NCI-H1417 treated with DMSO at 0.1 percent for 48 hours (cell line): ENCODE measurements at places on chromosomes 6 and 20.

DNA sequence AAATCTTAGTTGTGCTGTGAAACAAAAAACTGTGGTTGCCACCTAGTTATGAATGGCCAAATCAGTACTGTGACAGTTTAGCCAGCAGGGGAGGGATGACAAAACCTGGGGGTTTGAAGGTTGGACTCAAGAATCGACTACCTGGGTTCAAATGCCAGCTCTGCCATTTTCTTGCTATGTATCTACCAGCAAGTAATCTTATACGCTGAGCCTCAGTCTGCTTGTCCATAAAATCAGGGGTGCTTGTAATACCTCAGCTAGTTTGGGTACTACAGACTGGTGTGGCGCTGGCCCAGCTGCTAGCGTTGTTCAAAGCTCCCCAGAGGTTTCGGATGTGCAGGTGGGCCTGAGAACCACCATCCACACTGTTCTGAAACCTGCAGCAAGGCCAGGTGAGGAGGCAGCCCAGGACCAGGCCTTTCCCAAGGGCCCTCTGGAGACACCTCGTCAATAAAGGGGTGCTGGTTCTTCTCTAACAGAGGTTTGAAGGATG lies 40.4 kb downstream of the TRAM2 start:
- DNase-seq: no peak

DNA sequence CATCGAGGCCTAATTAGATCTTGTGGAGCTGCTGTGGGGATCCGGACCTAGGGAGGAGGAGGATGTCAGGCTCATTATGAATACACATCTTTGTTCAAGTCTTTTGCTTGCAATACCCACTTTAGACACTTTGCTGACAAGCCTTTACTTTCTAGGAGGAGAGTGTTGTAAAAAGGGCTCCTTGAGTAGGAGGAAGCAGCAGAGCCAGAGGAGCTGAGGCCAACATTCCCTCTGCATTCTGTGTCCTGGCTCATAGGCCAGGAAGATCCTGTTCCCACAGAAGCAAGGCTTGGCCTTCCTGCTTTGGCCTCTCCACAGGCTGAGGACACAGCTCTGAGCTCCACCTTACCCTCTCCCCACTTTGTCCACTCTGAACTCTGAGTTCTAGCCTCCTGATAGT lies 67.1 kb downstream of the TPD52L1 start:
- no peak for DNase-seq

DNA sequence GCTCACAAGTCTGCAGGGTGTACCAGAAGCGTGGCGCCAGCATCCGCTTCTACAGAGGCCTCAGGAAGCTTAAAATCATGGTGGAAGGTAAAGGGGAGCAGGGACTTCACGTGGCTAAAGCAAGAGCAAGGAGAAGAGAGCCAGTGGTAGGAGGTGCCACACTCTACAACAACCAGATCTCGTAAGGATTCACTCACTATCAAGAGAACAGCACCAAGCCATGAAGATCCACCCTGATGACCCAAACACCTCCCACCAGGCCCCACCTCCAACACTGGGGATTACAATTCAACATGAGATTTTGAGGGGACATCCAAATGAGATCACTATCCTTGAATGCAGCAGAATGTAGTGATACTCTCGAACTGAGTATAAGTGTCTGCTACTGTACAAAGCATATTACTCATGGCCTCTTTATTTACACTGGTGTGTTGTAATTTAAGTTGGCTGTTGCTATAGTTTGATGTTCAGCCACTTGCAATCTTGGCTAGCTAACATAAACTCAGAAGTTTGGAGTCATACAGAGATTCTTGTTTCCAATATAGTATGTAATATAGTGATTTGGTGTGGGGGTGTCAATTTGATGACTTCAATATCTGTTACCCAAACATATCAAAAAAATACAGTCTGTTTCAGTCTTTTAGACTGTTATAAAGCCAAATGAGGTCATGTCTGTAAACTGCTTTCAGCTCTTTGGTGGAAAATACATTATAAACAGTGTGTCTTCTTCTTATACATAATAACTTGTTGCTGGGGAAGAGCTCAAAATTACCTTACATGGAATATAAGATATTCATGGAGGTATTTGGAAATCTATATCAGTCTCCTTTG lies 39.4 kb upstream of the MYLIP start:
- DNase-seq: no peak

DNA sequence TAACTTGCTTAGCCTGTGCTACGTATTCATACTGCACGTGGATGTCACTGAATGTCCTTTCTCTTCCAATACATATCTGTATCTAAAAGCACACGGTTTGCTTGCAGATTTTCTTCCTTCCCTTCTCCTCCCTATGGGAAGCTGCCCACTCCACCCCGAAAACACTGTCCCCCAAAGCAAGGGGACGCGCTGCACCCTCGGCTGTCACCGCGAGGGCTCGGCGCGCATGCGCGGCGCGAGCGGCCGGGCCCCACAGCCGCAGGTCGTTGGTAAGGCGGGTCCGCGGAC lies 659 bp downstream of the TMX4 start:
- peak; percentile 82 for DNase-seq

DNA sequence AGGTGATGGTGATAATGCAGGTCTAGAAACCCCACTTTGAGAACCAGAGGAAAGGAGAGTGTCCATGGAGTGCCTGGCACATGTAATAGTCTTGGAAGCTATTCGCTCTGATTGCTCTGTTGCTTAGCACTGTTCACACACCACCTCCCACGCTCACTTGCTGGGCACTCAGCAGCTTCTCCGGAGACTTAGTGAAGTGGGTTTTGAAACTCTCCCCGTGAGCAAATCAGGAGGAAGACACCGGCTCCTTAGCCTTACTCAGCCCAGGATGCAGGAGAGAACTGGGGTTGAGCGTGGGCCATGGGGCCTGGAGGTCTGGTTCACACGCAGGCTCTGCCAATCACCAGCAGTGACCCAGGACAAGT lies 22.2 kb downstream of the BMP7 start:
- DNase-seq: no peak

- DNase-seq: no peak
Observed at GRCh38 chr6:82619573-82619972, 256.0 kb downstream of the TPBG start.

GRCh38 chr6:33425668-33426577 lies 6.1 kb downstream of the SYNGAP1 start:
- no peak for DNase-seq

GRCh38 chr6:118371955-118372354 lies 176.1 kb upstream of the PLN start:
- no peak for DNase-seq

GRCh38 chr20:36645998-36646397 lies at the start of gene SLA2:
TSS of gene SLA2 (minus strand) at chr20:36646196. CDS start at chr20:36641335, 4,861 bp downstream.
- no peak for DNase-seq

DNA sequence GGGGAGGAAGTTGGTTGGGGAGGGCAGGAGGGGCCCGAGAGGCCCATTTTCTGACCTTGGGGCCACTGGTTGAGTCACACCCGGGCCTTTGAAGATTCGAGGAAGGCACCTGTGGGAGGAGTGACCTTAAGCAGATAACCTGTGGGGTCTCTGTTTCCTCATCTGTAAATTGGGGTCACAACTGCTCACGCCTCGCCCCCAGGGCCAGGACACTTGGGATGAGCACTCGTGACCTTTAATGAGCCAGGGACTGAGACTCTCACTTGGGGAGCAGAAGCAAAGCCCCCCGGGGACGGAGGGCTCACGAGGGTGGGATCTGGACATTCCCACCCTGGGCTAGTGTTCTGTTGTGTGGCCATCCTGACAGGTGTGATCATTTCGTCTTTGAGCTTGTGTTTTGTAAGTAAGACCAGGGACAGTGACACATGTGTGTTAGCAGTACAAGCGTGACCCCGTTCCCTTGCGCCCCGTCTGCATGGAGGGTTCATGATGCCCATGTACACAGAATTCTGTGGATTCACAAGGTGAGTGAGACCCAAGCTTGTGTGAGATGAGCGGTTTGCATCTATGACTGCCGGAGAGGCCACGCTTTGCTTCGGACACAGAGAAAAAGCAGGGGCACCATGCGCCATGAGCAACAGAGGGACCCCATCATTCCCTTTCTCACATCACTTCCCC lies 79.3 kb upstream of the PMEPA1 start:
- no peak for DNase-seq

DNA sequence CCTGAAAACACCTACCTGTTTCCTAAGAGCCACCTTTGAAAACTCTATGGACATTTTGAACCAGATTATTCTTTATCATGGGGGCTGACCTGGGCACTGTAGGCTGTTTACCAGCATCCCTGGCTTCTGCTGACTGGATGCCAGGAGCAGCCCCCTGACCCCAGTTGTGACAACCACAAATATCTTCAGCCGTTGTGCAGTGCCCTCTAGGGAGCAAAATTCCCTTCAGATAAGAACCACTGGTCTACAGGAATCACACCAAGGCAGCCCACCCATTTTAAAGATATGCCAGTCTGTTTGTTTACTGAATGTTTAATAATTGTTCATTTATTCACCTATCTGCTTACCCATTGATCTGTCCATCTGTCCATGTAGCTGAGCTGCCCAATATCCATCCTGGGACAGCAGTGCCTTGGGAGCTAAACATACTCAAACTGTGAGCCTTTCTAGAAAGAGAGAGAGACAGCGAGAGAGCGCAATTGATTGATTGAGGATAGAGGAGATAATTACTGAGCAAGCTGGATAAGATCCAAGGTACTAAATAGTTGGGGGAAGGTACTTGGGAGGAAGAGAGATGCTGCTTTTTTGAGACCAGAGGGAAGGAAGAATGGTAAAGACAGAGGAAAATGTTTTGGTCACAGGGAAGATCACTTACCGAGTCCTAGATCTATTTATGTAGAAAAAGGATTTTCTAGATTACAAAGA lies 276.8 kb downstream of the NRN1 start:
- DNase-seq: no peak

DNA sequence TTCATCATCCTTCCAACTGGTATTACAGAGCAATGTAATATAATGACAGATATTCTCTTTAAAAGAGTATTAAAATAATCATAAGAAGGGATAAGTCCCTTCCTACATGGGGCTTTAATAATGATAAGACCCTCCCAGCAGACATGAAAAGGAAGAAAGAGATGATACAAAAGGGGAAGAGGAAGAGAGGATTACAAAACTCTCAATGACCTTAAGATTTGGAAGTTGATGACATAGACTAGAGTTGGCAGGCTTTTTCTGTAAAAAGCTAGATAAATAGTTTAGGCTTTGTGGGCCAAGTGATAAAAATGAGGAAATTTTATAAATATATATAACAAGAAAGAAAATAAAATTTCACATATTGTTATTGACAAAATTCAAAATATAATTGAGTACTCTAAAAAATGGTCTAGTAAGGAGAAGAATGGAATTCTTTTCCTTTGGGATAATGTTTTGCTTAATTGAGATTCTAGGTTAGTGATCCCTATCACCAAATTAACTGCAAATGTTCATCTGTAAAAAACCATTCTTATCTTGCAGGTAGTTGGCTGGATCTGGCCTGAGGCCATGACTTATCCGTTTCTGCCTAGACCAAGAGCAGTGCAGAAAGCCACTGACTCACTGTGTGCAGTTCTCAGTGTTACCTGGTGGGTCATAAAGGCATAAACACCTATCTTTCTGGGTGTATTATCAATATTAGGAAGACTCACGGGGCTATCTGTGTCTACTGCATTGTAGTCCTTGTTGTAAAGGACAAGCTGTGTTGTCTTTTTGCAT lies 11.0 kb downstream of the RIPOR2 start:
- no peak for DNase-seq

- DNase-seq: peak; percentile 19
Observed at GRCh38 chr6:141988954-141989705, 143.6 kb upstream of the GJE1 start.

DNA sequence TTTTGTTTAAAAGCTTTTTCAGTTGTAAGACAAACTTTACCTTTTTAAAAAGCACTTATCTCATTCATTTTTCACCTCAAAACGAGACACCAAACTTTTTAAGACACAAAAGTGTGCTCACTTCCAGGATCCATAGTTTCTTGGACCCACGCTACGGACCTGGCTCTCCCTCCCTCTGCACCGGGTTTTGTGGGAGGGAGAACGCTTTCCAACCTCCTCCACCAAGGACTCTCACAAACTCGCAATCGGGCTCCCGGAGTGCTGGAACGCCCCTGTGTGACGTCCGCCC lies 436 bp downstream of the CAGE1 start:
- no peak for DNase-seq

DNA sequence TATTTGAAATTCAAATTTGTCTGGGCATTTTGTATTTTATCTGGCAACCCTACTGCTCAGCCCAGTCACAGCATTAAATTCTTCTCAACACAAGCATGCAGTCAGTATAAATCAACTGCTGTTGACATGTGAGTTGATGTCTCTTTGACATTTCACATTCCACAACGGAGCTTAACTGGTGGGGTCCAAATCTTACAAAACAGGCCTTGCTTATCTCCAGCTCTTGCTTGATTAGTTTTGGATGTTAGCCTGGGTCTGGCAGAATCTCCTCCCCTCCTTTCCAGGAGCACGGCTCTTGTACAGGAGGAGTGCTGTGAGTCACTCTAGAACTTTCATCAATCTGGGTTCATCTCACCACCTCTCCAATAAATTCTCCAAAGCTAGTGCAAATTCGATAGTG lies 80.8 kb upstream of the PHACTR1 start:
- no peak for DNase-seq

DNA sequence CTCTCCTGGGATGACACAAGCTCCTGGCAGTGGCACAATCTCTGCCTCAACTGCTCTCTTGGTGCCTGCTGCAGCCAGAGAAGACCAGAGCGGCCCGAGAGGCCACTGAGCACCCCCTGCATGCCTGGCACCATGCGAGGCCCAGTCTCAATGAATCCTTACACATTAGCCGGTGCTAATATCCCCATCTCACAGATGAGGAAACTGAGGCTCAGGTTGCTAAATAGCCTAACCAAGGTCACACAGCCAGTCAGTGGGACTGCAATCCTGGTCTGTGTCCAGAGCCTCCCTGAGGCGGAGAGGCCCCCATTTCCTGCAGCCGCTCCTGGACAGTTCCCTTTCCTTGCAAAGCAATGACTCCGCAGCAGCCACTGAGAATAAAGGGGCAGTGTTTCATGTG lies 81.2 kb downstream of the GRM4 start:
- no peak for DNase-seq

DNA sequence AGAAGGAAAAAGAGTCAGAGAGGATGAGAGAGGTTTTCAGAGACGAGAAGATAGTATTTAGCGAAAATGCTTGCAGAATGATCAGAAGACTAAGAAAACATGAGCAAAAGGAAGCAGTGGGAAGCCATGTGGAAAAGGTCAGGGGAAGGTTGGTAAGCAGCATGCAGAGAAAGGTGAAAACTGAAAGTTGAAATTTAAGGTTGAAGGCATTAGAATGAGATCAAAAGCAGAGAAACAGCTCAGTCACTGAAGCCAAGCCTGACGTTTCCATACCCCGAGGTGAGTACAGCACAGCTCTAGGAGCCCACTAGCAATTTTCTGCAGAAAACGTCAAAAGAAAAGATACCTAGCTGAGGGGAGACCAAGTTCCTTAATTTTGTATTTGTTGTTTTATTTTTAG lies 19.1 kb upstream of the TFB1M start:
- no peak for DNase-seq

GRCh38 chr6:70264306-70264705 lies 38.6 kb downstream of the COL9A1 start:
- DNase-seq: no peak

GRCh38 chr6:24933868-24934401 lies 1.8 kb downstream of the RIPOR2 start:
- no peak for DNase-seq

- no peak for DNase-seq
Observed at GRCh38 chr20:31717478-31718201, 5.0 kb downstream of the BCL2L1 start.

GRCh38 chr6:38078671-38079070 lies 259.1 kb downstream of the ZFAND3 start:
- DNase-seq: no peak
